Fibroblast of pulmonary artery (primary cell): ENCODE measurements at places on chromosomes 4 and X.
A peak's percentile ranks its signal among the peaks of the same experiment; 100 is the strongest.

- DNase-seq, result peak; percentile 4
Measured at GRCh38 chrX:24204331-24204730, 54.8 kb downstream of the ZFX start.

- no peak for DNase-seq
Measured at GRCh38 chrX:27807690-27808089, at the start of gene MAGEB10. Gene MAGEB10 (plus strand): TSS chrX:27807990. CDS start chrX:27821307, 13,317 bp downstream.

- DNase-seq, result peak; percentile 42
Measured at GRCh38 chr4:108783665-108784463, 21.0 kb upstream of the ETNPPL start.

DNA sequence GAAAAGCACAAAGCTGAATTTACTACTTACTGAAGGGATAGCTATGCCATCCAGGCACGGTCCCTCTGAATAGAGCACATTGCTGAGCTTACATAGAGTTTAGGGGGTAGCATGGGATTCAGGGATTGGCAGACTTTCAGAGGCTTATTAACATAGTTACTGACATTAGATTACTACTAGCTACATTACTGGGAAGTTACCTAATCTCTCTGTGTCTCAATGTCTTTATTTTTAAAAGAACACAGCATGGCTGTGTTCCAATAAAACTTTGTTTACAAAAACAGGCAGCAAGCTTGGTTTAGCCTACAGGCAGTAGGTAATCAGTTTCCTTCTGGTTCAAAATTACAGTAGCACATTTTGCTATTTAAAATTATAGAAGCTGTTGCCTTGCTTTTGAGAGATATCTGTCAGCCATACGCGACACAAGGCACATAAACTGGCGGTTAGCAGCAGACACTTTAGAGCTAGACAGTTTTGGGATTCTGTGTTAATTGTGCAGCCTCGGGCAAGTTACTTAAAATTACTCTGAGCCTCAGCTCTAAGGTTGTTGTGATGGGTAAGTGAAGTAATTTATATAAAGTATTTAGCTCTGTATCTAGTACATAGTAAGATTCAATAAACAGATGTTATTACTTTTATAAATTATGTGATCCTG, 6.9 kb downstream of the KLHL8 start:
- DNase-seq, result peak; percentile 78

DNA sequence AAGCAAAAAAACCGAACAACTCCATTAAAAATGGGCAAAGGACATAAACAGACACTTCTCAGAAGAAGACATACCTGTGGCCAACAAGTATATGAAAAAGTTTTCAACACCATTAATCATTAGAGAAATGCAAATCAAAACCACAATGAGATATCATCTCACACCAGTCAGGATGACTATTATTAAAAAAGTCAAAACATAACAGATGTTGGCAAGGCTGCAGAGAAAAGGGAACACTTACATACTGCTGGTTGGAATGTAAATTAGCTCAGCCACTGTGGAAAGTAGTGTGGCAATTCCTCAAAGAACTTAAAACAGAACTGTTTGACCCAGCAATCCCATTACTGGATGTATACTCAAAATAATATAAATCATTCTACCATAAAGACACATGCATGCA, 436.3 kb downstream of the KLHL13 start:
- no peak for DNase-seq

- no peak for DNase-seq
Measured at GRCh38 chrX:7202206-7202605, 54.3 kb upstream of the PUDP start.

DNA sequence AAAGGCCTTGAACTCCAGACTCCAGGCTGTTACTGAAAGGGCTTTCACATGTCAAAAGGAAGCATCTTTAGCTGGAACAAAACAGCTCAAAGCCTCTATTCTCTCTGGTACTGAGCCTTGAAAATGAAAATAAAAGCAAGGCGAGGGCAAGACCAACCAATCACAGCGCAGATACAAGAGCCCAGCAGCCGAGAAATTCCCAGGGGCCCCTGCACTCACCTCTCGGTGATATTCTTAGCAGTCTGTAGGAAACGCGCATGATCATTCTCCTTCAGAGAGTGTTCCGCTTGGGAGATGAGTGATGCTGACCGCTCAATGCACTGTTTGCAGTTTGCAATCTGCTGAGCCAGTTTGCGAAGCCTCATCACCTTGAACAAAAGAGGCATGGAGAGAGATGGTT, 138.1 kb downstream of the MID1 start:
- DNase-seq, result peak; percentile 51

- peak; percentile 23 for DNase-seq
Measured at GRCh38 chrX:2875798-2876399, 47.2 kb downstream of the GYG2 start.
